Skin of body (tissue), 3 donors: ENCODE measurements at places on chromosomes 7 and 10.

GRCh38 chr10:119153661-119154060, 11.9 kb downstream of the SFXN4 start:
- no peak for DNase-seq

DNA sequence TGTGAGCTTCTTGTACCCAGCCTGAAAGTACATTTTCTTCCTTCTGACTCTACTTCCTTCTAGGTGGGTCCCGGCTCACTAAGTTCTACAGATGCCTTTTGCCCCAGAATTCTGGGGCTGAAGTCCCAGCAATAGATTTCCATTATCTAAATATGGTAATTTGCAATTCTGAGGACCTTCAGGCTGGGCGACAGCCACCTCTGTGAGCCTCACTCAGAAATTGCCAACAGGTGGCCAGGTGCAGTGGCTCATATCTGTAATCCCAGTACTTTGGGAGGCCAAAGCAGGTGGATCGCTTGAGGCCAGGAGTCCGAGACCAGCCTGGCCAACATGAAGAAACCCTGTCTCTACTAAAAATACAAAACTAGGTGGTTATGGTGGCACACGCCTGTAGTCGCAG, 23.7 kb downstream of the CREM start:
- DNase-seq = no peak

DNA sequence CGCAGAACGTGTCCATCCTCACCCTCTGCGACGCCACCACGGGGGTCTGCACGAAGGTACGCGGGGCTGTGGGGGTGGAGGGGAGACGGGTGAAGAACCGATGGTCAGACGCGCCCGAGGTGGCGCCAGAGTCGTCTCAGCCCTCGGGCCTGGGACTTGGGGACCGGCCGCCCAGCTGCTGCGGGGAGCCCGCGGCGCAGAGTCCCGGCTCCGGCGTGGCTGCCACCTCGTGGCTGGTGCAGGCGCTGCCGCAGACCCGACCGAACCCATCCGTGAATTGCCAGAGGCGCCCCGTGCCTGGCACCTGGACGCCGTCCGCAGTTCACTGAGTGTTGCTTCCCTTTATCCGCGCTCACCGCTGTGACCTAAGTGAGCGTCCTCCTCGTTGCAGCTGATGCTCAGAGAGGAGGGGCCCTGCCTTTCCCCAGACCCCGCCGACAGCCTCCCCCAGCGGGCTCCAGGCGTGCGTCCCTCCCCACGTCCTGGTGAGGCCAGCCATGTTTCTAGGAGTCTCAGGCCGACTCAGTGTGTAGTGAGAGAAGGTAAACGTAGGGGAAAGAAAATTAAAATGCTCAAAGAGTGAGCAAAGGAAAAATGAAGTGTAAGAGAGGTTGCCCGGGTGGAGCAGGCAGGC, 208.7 kb downstream of the PAXIP1 start:
- DNase-seq = no peak

- peak; percentile 44 for DNase-seq
These were observed 733 bp upstream of the ARL5B start for GRCh38 chr10:18658271-18659124.

DNA sequence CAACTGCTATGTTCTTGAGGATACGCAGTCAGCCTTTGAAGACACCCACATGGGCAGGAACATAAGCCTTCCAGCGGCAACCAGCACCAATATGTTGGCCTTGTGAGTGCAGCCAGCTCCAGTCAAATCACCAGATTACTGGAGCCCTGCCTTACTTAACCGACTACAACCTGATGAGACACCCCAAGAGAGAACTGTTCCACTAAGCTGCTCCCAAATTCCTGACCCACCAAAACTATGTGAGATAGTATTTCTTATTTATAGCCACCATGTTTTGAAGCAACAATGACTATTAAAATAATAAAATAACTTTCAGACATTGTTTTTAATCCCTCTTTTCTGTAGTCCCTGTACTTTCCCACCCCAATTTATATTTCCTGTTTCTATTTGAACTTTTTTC, 179.6 kb downstream of the ADK start:
- no peak for DNase-seq

DNA sequence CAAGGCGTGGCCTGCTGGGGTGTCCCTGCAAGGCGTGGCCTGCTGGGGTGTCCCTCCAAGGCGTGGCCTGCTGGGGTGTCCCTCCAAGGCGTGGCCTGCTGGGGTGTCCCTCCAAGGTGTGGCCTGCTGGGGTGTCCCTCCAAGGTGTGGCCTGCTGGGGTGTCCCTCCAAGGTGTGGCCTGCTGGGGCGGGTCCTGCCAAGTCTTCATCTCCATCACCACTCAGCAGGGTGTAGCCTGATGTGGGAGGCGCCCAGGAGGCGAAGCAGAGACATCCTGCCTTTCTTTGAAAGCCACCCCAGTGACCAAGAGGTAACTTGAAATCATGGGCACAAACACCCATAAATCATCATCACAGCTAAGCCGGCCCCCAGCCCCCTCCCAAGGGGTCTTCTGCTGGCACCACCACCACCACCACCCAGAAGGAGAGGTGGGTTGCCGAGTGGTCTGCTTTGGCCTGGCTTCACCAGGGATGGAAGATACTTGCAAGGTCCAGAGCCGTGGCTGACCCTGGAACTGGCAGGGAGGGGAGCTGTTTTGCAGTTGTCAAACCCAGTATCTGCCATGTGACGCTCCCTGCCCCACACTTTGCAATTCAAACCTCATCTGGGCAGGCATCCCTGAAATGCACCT, 190.6 kb downstream of the EBF3 start:
- DNase-seq = no peak

DNA sequence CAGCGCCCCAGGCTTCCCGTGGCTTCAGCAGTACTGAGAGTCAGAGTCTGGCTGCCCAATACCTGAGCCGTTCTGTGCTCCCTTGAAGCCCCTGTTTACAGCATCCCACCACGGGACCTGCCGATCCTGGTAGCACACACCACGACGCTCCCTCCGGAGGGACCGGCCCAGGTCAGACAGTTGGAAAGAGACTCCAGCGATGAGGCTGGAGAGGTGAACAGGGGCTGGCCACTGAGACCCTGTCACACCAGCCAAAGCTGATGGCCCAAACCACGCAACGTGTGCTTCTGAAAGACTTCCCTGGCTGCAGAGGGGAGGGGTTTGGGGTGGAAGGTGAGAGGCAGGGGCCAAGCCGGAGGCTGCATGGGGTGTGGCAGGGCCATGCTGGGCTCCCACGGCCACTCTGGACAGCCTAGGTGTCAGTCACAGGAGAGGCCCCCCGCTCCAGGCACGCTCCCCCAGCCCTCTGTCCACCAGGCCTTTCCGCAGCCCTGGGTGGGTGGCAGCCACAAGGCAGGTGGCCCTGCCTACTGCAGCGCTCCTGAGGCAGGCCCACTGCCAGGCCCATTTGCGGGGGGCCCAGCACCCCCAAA, 140.2 kb upstream of the CHST15 start:
- no peak for DNase-seq

GRCh38 chr7:17347401-17347800, 48.9 kb downstream of the AHR start:
- no peak for DNase-seq

GRCh38 chr7:51229106-51229537, 87.5 kb downstream of the COBL start:
- no peak for DNase-seq

DNA sequence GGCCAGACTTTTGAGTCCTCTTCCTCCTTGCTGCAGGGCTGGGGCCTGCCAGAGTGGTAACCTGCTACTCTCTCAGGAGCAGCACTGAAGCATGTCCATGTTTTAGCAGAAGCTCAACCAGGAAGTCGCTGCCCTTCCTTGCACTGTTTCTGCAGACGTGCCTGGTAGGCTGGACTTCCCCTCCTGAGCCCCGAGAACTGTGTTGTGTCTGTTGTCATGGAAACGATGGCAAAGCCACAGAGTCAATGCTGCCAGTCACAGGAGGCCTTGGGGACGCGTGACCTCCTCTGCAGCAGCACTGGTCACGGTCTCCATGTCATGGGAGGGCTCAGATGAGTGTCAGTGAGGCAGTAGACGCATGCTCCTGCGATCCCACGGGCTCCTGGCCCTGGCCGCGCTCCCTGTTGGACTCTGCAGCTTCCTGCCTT, 145.5 kb downstream of the FANK1 start:
- DNase-seq = peak; percentile 69

DNA sequence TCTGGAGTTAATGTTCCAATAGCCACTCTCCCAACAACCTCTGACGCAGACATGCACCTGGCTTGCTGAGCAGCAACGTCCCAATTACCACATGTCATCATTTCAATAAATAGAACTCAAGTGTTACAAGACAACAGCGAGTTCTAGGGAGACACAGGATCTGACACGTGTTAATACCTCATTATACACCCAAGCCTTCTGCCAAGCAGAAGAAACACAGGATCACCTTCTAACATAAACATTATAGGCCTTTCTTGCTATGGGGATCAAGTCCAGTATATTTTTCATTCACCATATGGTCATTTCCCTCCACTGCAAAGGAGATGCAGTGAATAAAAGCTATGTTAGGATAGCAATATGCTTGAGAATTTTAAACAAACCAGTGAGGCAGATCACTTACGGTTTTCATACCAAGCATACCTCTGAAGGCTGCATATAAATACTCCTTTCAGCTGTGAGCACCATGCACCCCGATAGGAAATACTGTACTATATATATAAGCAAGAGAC, 74.2 kb downstream of the JAZF1 start:
- no peak for DNase-seq

DNA sequence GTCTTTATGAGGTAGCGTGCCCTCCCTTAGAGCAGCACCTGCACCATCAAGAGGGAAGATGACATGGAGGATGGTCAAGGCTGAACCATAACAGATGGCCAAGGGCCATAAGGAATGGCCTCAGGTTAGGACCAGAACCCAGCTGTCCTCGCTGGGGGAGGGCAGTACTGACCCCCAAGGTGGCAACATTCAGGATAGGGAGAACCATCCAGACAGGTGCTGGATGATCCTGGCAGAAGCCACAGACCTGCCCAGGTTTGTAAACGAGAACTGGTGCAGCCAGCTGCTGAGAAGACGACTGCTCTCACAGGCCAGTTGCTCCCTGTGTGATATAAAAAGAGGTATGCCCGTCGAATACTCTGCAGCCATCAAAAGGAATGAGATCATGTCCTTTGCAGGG, 320.4 kb downstream of the GLRX3 start:
- no peak for DNase-seq

GRCh38 chr10:128013626-128014025, 106.7 kb downstream of the PTPRE start:
- DNase-seq = no peak

GRCh38 chr10:29199339-29199738, 89.5 kb upstream of the LYZL1 start:
- DNase-seq = no peak

DNA sequence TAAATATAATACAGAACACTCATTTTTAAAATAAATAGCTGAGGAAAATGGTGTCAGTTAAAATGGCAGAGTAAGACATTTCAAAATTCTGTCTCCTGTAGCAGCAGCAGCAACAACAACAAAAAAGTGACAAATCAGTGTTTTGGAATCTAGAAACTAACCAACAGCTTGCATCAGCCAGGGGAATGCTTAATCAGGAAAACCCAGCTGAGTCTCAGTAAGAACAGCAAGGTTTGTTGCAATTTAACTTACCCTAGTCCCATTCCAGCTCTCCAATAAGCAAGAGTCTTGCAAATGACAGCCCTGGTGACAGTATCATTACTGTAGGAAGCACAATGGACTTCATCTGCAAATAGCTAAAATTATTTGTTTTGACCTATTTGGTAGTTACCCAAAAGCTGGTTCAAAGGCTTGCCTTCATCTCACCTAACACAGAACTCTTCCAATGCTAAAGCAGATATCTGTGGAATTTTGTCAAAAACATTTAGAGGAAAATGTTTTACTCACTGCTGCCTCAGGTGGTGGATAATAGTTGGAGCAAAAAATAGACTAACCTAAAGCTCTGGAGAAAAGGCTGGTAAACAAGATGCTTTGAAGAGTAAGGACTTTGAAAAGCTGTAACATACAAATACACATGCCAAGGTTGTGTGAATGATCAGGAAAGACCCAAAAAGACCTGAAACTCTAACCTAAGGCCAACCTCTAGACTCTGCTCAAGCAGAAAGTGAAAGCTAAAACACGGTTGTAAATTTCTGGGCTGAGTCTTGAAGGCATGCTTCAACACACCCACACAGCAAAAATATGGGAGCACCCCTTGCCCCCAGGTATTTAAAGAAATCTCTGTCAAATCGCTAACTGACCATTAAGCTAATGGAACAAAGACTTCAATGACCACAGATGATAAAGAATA, 9.9 kb upstream of the ARHGAP22 start:
- no peak for DNase-seq

GRCh38 chr7:75559355-75559975, 67.3 kb downstream of the SPDYE5 start:
- no peak for DNase-seq

GRCh38 chr10:97648562-97649404, 8.3 kb downstream of the PI4K2A start:
- DNase-seq = no peak

DNA sequence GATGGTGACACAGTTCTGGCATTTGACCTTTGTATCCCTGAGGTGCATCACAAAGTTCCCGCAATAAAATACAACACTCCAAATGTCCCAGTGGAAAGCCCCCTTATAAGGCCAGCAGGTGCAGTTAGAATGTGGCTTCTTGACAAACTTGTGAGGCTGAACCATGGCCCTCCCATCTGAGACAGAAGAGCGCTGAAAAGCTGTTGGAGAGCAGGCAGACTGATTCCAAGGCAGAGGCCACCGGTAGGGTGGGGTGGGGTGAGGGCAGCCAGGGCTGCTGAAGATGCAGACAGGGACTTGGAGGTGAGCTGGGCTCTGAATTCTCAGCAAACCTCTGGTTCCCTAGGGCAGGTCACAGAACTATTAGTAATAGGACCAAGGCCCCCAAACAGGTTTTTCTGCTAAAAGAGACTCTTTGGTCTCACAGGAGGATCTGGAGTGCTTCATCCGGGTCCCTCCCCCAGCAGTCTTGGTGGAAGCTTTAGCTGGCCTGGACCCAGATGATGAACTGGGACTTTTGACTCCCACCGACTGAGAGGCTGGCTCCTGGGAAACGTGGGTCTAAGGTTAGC, 15.6 kb upstream of the CHST3 start:
- no peak for DNase-seq

GRCh38 chr10:60629332-60629731, 148.9 kb upstream of the CDK1 start:
- no peak for DNase-seq

GRCh38 chr7:105320896-105321295, 67.8 kb downstream of the SRPK2 start:
- DNase-seq = no peak

DNA sequence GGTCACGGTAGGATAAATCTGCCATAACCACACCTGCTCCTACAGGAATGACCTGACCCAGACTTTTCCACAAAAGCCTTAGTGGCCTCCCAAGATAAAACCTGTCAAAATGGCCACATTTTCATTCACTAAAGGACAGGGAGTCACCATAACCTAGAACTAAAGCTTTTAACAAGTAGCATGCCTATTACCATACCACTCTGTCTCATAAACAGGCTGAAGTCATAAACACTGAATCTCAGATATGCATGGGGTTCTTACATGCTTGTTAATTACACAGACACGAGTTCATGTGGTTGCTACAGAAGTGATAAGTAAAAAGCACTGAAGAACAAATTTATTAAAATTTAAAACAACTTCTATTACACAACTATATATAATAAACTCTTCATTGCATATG, 56.0 kb downstream of the HIPK2 start:
- DNase-seq = no peak
